ENCODE measurements at places on chromosomes 4 and X.

GRCh38 chr4:1771555-1772305 lies 21.4 kb upstream of the FGFR3 start:
- DNase-seq = no peak

DNA sequence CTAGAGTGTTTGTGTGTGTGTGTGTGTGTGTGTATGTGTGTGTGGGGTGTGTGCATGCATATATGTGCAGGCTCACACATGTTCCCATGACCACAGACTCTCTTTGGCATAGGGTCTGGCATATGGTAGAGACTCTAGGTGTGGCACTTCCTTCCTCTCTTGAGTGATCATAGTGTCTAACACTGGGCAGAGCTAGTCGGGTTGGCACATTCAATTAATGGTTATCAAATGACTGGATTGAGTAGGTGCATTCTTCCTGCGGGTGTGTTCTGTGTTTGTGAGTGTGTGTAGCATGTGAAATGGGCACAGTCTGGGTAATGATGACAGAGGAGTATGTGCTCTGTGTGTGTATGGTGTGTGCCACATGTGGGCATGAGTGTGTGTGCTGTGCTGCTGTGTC lies 106.5 kb downstream of the EFNB1 start:
- no peak for DNase-seq

GRCh38 chr4:4574792-4575191 lies 32.9 kb upstream of the STX18 start:
- peak; percentile 18 for DNase-seq

- DNase-seq = peak; percentile 11
Measured at GRCh38 chrX:153723351-153724251, 586 bp downstream of the BCAP31 start.

DNA sequence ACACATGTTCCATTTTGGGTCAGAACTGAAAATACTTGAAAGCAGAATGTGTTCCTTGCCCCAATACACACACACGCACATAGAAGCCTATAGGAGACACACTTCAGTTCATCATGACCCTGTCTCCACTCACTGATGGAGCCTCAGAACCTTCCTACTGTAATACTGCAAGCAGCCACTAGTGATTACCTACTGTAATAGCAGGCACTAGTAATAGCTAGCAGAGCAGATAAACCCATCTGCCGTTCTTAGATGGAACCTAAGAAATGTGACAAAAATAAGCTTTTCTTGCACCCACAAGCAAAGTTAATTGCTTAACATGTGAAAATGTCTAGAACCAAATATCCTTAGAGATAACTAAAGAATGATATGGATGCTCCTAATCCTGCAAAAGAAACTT lies 13.6 kb downstream of the AMTN start:
- no peak for DNase-seq

GRCh38 chr4:8843597-8843996 lies 28.0 kb downstream of the HMX1 start:
- no peak for DNase-seq

- no peak for DNase-seq
Measured at GRCh38 chrX:112197840-112198239, 115.3 kb upstream of the TRPC5 start.

DNA sequence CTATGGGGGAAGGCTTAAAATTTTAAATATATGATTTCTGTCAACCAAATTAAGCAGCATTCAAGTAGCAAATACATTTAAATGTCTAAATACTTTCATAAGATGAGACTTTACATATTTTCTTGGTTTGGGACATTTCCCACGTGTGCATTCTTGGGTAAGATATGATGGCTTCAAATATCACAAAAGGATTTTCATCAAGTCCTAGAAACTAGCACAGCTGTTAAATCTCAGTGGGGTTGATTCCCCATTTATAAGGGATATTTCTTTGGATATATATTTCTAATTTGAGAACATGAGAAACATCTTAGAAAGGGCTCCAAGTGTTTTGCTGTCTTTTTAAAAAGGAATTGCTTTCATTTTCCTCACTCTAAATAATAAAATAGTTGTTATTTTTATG lies 90.2 kb downstream of the P2RY10 start:
- no peak for DNase-seq

DNA sequence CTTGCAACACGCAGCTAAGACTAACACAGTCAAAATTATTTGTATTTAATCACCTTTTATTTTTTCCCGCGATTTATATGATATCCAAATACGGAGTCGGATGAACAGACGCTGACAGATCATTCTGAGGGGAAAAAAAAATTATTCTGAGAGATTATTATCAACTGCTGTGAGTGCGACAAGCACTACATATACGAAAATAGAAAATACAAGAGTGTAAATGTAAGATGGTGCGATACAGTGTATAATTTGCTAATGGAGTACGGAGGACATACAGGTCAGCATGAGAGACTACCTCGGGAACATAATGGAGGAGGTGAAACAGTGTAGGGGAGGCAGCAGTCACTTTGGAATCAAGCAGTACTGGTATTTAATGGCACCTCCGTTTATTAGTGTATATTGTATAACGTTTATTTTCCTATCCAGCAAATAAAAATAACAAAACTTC lies 2.8 kb upstream of the LIN54 start:
- DNase-seq = no peak

DNA sequence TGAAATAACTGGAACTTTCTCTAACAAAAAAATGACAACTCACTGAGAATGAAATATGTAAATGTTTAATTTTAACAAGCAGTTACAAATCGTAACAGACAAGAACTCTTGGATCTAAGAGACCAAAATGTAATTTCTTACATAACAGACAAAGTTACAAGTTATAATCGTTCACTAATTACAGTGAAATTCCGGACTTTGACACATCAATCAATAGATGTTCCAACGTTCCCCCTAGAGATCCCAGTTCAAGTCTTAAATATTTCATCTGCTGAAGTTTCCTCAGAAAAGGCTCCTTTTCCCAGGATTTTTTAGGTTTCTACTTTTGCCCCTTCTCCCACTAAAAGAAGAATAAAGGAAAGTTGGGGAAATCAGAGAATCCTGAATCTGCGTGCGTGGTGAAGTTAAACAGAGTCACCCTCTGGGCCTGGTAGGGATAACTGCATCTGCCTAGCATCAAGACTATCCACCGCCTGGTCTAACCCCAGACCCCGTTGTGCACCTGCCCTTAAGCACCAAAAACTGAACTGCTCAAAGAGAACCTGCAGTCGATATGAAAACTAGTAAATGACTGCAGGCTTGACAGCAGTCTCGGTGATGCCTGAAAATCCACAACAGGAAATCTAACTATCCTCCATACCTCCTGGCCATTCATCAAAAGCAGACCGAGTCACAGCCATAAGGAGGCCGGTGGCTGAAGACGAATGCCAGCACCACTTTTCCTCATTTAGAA lies 2.3 kb downstream of the IRF2 start:
- peak; percentile 21 for DNase-seq
